ENCODE measurements at places on chromosomes 3 and 15.

DNA sequence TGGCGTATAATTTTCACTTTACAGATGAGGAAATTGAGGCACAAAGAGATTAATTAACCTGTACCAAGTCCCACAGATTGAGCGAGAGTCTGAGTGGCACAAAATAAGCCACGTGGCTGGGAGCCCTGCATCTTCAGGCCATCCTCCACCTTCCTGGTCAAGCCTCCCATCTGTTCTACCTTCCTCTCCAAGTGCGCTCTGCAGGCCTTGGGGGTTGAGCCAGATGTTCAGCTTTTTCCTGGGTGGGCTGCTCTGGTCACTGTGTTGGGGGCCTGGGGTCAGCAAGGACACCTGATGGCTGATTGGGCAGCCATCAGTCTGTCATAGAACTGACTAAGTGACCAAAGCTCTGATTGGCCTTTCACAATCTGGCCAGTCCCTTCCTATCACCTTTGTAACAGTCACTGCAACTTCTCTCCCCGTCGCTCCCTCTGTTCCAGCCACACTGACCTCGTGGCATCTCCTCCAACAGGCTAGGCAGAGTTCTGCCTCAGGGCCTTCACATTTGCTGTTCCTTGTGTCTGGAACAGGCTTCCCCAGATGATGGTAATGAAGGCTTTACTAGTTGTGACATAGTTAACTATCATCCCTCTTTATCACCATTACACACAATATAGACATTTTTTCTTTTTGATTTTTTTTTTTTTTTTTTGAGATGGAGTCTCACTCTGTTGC lies 46.8 kb downstream of the SCN5A start:
- DNase-seq, result no peak

DNA sequence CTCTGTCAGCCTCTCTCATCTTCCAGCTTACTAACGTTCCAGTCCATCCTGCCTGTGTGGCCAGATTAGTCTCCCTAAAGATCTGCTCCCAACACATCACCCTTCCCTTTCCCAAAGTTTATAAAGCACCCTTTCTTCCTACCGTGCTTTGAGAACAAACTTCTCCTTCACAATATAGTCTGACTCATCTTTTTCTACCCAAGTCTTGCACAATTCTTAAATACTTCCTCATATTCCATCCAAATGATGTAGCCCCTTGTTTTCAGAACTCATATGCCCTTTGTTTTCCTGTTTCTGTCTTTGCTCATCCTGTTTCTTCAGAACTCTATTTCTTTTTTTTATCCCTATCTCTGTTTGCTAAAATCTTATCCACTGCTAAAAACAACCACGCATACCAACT lies 326.8 kb downstream of the MFSD1 start:
- no peak for DNase-seq

DNA sequence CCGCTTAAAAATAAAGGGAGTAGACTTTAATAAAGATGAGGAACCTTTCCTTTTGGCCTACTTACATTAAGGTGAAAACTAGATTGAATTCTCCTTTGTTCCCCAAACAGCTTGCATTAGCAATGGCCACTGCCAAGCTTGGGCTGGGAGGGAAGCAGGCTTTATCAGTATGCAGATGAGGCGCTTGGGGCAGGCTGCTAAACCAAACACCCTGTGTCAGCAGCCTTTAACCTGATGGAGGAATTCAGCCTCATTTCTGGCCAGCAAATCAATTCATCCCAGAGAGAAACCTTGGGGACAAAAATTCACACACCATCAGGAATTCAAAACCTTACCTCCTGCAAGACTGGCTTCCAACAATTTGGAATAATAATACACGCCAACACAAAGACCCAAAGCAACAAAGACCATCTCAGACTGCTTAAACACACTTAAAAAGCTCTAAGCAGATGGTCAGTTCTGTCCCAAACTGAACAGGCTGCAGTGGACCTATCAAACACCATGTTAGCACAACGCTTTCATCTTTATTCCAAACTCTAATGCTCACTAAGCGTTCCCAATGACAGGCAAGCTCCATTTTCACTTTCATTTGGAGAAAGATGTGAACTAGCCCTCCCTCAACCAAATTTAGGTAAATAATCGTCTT lies 255.1 kb upstream of the CMC1 start:
- no peak for DNase-seq

GRCh38 chr3:166243511-166243910 lies 406.3 kb upstream of the BCHE start:
- no peak for DNase-seq

- no peak for DNase-seq
These were observed 36.0 kb downstream of the FOXP1 start for GRCh38 chr3:71547249-71548198.

- no peak for DNase-seq
These were observed 51.0 kb upstream of the MYZAP start for GRCh38 chr15:57540736-57541135.

- no peak for DNase-seq
These were observed 33.6 kb upstream of the PLSCR2 start for GRCh38 chr3:146502887-146503460.

DNA sequence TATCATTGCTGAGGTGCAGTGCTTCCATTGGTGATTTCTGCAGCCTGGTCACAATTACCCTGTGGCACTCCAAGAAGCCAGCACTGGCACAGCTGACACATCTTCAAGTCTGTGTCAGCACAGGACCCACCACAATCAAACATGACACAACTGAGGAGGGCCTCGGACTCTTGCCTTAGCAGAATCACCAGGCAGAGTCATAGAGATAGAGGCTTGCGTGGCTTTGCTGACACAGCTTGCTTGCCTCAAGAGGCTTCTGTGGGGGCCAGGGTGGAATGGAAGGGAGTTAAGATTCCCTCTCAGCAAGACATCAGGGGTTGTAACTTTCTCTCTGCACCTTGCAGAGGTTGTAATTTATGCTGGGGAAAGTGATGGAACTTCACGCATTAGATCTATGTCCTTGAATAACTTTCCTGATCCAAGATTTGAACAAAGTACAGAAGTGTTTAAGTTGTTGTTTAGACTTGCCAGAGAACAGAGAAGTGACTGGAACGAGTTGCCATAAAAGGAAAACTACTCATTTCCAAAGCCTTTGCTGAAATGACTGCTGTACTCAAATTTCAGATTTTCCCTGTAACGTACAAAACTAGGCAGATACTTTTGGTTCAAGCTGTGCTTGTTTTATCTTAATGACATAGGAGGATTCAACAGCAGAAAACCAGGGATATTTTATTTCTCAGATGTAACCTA lies 170.7 kb downstream of the DIPK2A start:
- no peak for DNase-seq

DNA sequence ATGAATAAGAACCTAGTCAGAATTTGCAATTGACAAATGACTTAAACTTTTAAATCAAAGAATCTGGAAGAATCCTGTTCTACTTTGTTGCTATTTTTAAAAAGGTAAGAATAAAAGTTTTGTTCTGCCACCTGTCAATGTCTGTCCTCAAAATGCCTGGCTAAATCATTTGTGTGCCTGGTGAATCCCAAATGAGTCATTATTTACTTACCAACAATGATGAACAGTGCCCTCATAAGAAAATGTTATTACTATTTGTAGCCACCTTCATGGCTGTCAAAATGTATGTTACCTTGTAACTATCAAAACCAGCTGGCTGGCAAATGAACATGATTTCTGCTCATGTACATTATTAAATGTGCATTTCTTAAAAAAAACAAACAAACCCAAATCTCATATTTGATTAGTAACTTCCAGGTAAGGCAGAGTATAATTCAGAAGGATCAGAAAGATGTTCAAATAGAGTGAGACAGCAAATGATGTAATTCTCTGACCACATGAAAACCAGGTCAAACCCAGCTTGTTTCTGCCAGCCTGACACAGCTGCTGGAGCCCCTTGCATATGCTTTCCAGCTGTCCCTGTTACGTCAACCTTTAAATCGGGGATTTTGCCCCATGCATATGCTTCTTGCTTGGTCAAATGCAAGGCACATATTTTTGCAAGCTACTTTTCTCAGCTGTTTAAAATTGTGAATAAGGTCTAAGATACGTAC lies 137.9 kb downstream of the SSR3 start:
- no peak for DNase-seq

DNA sequence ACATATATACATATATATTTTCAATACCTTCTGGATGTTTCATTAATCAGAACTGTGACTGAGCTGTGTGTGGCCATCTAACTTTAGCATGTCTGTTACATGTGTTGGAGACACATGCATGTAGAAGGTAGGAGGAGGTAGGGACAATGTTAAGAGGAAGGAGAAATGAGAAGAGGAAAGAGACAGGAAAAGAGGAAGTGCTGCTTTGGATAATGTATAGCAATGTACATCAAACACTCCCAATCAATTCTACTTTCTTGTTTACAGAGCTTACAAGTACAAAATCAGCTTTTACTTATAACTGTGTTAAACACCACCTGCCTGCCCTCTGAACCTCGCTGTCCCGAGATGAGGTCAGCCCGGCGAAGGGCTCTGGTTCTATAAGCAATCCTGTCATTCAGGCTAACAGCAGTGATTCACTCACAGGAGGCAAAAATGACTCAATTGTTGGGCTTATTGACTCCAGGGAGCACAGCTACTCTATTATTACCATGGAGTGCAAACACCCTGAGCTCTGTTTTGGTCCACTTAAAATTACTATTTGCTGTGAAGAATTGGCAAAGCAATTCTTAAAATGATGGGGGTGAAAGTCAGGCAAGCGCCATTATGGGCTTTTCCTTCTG lies 188.9 kb downstream of the MEIS2 start:
- DNase-seq, result no peak

DNA sequence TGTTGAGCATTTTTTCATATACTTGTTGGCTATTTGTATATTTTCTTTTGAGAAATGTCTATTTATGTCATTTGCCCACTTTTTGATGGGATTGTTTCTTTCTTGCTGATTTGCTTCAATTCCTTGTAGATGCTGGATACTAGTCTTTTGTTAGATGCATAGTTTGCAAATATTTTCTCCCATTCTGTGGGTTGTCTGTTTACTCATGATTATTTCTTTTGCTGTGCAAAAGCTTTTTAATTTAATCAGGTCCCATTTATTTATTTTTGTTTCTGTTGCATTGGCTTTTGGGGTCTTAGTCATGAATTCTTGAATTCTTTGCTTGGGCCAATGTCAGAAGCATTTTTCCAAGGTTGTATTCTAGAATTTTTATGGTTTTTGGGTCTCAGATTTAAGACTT lies 251.7 kb downstream of the WNT5A start:
- DNase-seq, result no peak

- DNase-seq, result no peak
These were observed 975.6 kb downstream of the ROBO1 start for GRCh38 chr3:78792212-78792611.

- DNase-seq, result no peak
These were observed 47.0 kb downstream of the SUSD5 start for GRCh38 chr3:33171580-33171979.

- no peak for DNase-seq
These were observed 514.6 kb upstream of the MCTP2 start for GRCh38 chr15:93716615-93717231.

- no peak for DNase-seq
These were observed 7.2 kb downstream of the LIPC start for GRCh38 chr15:58438956-58439355.

- no peak for DNase-seq
These were observed 32.0 kb downstream of the SV2B start for GRCh38 chr15:91132079-91132478.

DNA sequence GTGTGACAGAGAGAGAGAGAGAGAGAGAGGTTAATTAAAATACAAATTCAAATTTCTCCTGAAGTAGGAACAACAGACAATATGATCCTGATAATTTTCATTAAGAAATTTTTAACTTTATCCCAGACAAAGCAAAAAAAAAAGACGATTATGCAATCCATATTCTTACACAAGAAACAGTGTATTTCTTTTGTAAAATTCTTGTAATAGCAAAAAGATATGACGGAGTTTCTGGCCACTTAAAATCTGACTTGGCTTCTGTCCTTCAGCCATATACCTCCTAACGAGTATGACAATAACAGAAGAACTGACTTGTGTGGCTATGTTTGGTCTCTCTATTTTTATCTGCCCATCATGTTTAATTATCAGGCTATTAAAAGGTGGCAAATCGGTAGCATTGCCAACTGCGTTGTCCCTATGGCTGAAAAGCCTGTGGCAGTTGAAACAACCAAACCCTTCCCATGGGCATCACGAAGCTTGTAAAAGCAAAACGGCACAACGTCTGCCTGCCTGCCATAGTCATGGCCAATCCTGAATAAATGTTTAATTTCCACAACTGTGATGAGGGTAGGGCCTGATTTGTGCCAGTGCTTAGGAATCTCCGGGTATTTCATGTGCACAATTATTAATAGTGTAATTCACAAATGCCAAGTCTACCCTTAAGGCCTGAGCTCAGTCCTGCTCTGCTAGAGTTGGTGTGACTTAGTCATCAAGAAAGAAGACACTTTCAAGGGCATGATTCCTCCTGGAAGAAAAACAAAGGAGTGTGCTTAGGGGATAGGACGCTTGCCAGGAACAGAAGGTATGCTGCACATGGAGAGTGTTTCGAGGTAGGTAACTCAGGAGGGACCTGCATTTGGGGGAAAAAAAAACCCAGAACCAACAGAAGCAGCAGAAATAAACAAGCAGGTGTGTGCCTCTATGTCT lies 1090.2 kb downstream of the FHIT start:
- no peak for DNase-seq

GRCh38 chr3:154862265-154862664 lies 217.9 kb upstream of the MME start:
- DNase-seq, result no peak

DNA sequence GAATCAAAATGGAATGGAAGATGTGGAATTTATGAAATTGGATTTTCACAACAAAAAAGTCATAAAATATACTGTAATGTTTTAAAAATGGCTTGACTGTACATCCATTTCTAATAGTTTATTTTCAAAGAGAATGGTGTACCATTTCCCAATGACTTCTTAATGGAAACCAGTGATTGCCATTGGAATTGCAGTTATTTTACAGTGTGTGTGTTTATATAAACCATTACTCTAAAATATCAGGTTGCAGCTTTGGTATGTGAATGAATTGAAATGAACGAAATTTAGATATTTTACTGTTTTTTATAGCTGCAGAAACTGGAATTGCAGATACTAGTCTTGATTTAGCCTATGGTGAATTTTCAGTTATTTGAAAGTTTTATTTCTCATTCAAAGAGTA lies 165.6 kb downstream of the UBE2E2 start:
- DNase-seq, result no peak

- DNase-seq, result no peak
These were observed 282.8 kb upstream of the NECTIN3 start for GRCh38 chr3:110788794-110789193.

DNA sequence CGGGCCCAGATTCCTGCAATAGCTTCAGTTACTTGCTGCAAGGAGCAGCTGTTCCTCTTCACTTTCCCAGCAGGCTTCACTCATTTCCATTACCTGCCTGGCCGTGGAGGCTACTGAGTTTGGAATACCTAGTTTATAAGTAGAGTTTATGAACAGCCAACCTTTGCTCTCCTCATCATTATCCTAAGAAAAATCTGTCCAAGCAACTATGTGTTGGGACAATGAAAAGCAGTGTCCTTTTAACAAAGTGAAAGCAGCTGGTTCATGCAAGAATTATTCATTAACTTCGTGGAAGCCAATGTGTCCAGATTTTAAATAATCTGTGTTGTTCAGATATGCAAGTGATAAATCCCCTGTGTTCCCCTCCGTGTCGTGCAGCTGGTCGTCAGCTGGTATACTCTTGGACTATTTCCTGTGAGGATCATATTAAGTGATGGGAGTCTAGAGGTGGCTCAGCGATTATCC lies 39.3 kb upstream of the SSR3 start:
- DNase-seq, result no peak

- no peak for DNase-seq
These were observed 32.7 kb downstream of the PDIA5 start for GRCh38 chr3:123099331-123100192.

- DNase-seq, result no peak
These were observed 243.5 kb upstream of the ROPN1 start for GRCh38 chr3:124235446-124235845.

- no peak for DNase-seq
These were observed 282.7 kb upstream of the TPRG1 start for GRCh38 chr3:188889054-188889491.

Data from stimulated activated CD4-positive, alpha-beta T cell treated with anti-CD3 and anti-CD28 coated beads, Interleukin-1b, Interleukin-23, amount 100 ng/mL, for 1 hour (primary cell).